ENCODE measurements at places on chromosomes 3 and 15.

DNA sequence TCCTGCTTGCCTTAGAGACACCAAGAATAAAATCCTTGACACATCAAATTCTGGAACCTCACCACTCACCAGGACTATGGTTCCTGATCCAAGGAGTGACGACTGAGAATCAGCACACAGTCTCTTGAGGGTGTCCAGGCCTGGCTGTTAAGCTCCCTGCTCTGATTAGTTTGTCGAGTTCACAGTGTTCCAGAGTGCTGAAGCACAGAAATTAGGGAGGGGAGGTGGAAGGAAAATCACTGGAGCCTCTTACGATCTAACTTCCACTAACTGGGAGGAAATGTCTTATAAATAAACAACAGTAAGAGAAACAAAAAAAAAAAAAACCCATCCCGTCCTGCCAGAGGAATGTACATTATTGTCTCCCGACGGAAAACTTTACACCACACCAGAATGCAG is 330.2 kb downstream of the TIGIT start:
- H3K36me3 ChIP-seq, result no peaks in the 10 kb centered on the region
- no peak overlapping the region for H3K4me3 ChIP-seq
- no peak overlapping the region for H3K27ac ChIP-seq
- H3K4me1 ChIP-seq, result no peaks in the 10 kb centered on the region

DNA sequence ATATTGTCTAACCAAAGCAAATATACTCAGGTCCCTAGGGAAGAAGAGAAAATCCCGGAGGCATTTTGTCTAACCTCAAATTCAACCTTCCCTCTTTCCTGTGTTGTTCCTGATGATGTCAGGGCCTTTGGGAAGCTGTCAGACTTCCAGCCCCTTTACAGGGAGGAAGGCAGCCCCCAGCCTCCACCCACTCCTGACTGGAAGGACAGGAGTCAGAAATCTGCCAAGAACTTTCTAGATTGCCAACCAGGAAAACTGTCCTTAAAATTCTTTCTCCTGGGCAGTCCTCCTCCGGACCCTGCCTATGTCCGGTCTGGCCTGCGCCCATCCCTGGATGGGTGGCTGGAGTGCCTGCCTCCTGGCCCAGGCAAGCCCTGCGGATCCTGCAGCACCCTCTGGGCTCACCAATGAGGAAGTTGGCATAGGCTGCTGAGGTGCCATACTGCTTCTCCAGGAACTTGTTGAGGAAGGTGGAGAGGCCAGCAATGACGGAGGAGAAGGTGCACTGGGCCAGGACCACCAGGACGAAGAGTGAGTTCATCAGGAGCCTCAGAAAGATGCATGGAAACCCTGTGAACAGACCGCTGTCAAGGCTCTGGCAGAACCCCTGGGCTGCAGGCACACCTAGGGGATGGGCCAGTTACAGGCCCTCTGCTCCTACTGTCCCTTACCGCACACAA is 52.6 kb upstream of the RAB6B start:
- no peak for DNase-seq
- no peak overlapping the region for H3K27ac ChIP-seq
- H3K4me1 ChIP-seq, result peaks cover 5% of the 10 kb centered on the region
- H3K4me3 ChIP-seq, result no peak overlapping the region

DNA sequence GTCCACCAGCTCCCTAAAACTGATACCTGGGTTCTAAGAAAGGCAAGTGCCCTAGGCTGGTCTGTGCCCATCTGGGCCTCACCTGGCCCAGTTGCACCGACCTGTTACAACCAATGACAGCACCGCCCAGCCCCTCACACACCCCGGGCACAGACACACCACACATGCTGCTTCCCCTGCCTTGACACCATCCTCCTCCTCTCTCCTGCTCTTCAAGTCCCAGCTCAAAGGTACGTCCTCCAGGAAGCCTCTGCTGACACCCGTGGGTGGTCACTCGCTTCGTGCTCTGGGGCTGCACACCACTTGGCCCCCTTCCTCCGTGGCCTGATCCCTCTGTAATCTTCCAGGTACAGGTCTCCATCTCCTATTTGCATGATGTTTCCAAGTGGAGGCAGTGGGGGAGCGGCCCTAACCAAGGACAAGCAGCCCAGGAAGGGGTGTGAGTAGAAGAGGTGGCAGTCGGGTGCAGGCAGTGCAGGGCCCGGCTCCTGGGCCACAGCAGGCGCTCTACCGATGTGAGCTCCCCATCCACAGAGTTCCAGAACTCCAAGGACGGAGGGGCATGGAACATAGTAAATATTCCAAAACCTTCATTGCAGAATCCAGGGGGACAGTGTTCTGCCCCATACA is 144.6 kb downstream of the NUP210 start:
- peaks cover 64% of the 10 kb centered on the region for H3K27me3 ChIP-seq
- no peaks in the 10 kb centered on the region for H3K36me3 ChIP-seq
- H3K4me1 ChIP-seq, result no peaks in the 10 kb centered on the region
- no peak overlapping the region for H3K4me3 ChIP-seq

GRCh38 chr3:192170659-192171058 is 556.7 kb downstream of the FGF12 start:
- no peaks in the 10 kb centered on the region for H3K36me3 ChIP-seq
- H3K4me3 ChIP-seq, result no peak overlapping the region
- H3K27me3 ChIP-seq, result no peaks in the 10 kb centered on the region
- no peak overlapping the region for H3K27ac ChIP-seq
- no peak for DNase-seq
